ENCODE measurements at places on chromosomes 3 and 15.

DNA sequence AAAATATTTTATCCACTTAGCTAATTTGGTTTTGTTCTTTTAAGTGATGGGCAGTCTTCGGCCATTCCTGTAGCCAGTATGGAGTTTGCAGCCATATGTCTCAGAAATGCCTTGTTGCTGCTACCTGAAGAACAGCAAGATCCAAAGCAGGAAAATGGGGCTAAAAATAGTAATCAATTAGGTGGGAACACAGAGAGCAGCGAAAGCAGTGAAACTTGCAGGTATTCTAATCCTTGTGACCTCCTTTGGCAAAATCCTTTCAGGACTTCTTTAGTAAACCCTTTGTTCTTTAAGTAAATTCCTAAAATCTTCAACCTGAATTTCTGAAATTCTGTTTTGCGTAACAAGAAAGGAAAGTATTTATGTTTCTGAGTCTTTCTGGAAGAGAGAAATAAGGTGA is 49.8 kb downstream of the CNOT10 start:
- DNase-seq: no peak

GRCh38 chr15:76863123-76863522 is 42.0 kb downstream of the SCAPER start:
- no peak for DNase-seq

DNA sequence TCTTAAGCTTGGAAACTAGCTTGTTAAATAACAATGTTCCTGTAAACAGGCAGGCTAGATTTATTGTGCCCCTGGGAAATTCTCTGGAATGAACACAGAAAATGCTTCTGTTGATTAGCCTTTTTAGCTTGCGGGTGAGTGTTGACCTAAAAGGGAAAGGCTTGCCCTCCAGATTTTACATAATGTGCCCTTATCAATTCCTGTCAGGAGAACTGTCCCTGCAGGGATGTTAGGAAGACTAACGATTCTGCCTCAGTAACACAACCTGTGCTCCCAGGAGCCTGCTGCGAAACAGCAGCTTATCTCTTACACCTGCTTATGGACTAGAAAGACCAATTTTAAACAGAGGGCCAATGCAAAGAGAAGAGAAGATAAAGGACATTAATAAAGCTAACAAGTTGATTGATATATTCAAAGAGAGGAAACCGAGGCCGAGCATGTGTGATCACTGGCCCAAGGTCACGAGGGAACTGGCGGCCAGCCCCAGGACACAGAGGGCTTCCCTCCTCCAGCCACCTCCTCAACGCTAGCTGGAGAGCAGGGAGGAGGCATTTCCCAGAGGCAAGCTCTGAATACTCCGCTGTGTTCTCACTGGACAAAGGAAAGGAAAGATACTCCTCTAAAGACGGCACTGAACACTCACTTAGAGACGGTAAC is 48.4 kb upstream of the TJP1 start:
- no peak for DNase-seq

GRCh38 chr3:160368804-160369203 is 30.2 kb downstream of the IFT80 start:
- no peak for DNase-seq

GRCh38 chr3:138458774-138459499 is 24.5 kb downstream of the ESYT3 start:
- no peak for DNase-seq

DNA sequence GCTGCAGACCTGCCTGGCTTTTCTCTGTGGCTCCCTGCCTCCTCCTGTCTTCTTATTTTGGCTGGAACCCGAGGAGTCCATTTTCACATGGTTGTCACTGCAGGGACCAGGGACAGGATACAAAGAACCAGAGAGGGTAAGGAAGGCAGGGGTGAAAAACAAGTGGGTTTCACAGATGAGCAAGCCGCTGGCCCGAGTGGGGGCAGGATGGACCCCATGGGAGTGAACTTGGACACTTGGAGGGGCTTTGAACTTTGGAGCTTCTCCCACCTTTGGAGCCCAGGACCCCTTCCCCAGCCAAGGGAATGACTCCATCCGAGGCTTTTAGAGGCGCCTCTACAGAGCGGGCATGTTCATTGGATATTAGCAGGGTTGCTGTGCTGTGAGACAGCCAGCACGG is 26.9 kb upstream of the ADCY5 start:
- no peak for DNase-seq

GRCh38 chr15:63987796-63988378 is 58.4 kb downstream of the DAPK2 start:
- DNase-seq: no peak

DNA sequence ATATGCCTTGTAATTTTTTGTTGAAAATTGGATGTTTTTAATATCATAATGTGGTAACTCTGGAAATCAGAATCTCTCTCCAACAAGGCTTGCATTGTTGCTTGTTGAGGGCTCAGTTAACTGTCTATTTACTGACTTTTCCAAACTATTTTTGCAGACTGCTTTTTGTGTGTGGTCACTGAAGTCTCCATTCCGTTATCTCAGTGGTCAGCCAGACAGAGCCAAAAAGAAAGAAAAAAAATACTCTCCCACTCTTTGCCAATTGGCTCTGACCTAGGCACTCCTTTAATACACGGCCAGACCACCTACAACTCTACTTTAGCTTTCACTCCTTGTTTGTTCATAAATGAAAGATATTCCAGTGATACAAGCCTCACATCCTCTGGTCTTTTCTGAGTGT is 52.5 kb downstream of the IFT80 start:
- DNase-seq: no peak

DNA sequence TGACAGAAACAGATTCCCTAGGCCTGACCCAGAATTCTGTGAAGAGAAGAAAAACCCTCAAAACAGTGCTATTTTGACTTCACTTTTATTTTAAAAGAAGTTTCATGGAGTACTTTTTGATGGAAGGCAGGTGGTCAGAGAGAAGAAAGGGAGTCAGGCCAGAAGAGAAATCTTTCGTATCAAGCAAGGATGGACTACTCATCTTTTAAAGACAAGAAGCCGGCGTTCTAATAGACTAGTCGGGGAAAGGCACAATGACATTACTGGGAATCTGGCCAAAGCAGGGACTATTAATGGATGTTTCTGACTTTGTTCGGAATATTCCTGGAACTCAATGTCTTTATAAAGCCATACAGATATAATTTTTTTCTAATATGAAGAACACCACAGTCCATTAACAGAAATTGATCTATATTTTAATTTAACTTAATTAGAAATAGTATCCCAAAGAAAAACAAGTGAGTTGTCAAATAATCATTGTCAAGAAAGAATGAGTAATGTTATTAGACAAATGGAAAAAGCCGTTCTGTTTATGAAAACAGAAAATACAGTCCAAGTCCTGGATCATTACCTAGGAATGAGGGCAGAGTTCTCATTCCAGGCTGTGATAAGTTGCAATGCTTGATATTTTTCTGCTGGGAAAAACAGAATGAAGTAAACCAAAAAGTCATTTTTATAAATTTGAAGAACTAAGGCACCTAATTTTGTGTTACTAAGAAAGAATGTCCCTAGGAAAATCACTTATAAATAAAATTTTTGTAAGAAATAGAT is 23.7 kb upstream of the PCOLCE2 start:
- DNase-seq: no peak

DNA sequence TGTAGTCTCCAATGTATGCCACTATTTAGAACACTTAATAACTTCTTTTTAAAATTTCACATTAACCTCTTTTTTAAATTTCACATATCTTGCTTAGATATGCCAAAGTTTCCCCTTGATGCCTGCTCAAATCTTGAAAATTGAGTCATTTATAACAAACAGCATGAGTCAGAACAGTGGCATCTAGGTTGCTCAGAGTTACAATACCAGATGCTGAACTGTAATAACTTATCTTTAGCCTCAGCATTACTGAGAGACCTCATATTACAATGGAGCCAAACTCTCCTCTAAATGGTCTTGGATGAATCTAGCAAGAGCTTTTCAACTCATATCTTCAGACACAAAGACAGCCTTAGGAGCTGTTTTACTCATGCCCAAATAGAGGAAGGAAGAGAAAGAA is 439.3 kb upstream of the ARPP21 start:
- DNase-seq: no peak

DNA sequence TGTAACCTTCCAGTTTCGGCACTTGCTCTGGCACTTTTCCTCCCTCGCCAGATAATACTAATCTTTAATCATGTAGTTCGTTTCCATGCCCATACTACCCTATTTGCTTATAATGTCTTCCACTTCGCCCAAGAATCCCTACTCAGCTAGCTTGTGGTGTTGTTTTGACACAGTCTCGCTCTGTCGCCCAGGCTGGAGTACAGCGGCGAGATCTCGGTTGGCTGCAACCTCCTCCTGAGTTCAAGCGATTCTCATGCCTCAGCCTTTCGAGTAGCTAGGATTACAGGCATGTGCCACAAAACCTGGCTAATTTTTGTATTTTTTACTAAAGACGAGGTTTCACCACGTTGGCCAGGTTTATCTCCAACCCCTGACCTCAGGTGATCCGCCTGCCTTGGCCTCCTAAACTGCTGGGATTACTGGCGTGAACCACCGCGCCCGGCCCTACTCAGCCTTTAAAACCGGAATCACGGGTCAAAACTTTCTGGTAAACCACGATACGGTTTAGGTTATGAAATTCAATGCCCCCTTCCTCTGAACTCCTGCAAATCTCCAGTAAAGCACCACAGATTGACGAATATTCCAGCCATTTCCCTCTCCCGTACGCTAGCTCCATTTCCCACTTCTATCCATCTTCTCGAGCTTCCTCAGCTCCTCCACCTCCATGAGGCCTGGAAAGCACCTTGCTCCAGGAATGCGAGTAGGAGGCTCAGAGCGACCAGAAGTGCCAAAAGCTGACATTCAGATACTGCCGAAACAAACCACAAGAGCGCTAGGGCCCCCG is 878 bp upstream of the RAD51 start:
- DNase-seq: no peak

GRCh38 chr3:46908294-46908985 is 30.9 kb downstream of the PTH1R start:
- no peak for DNase-seq

DNA sequence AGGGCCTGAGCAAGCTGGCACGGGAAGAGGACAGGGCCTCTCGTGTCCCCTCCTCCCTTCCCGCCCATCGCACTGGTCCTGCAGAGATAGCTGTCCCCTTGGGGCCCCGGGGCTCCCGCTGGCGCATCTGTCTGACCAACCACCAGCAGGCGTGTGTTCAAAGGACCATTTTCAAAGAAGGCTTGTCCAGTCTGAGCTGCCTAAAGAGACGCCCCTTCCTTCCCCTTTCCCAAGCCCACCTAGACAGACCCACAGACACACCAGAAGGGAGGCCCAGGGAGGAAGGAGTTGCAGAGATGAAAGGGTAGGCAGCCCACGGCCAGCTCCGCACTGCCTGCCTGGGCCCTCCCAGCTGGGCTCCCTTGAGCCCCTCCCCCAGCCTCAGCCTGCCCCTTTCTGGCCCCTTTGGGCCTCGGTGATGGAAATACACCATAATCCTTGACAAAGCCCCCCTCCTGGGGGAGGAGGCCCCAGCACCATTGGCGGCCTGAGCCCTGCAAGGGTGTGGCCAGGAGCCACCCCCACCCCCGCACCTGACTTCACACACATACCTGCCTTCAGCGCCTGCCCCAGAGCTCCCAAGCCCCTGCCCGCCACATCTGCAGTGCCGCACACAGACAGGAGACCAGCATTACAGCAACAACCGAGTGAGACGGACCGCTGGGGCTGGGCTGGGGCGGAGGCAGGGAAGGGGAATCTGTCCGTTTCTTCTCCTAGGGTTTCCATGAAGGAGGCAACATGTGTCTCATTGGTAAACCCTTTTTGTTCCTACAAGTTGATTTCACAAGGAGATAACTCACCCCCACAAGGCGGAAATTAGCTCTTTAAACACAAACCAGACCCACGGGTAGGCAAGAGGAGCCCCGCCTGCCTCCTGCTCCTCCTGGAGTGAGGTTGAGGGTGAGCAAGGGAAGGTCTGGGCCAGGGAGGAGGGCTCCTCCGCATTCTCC is at the start of gene STRA6:
Gene STRA6 (minus strand): TSS at position 336 of the 950 bp plus-strand sequence. CDS start 520 bp downstream, outside the sequence.
- DNase-seq: no peak

GRCh38 chr3:8635631-8636030 is 9.0 kb downstream of the SSUH2 start:
- DNase-seq: no peak

DNA sequence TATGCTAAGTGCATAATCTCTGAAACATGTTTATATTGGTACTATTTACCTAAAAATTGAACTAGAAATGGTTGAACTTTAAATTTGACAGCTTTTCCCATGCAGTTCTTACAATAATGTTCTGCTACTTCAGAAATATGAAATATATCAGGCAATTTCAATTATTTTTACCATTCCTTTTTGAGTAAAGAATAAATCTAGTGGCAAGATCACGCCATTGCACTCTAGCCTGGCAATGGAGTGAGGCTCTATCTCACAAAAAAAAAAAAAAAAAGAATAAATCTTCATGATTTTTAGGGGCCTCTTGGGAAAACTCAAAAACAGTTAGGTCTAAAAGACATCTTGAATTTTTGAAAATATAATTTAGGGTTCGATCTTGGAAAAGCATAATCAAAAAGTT is 10.6 kb upstream of the DNAAF4 start:
- DNase-seq: no peak

DNA sequence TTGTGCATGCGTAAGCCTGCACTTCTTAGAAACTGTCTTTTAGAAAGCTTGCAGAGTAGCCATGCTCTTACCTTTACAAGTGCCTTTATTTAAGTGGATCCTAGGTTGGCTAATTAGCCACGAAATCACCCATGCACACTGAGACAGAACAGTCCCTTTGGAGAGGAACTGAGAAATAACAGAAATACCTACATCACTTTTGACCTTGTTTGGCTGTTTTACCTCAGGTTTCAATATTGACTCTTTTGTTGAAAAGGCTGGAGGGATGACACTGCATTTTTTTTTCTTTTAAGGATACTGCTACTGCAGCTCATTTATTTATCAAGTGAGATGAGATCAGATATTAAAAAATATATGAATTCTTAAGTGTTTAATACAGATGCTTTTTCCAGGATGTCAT is 155.6 kb upstream of the GOLIM4 start:
- DNase-seq: no peak

DNA sequence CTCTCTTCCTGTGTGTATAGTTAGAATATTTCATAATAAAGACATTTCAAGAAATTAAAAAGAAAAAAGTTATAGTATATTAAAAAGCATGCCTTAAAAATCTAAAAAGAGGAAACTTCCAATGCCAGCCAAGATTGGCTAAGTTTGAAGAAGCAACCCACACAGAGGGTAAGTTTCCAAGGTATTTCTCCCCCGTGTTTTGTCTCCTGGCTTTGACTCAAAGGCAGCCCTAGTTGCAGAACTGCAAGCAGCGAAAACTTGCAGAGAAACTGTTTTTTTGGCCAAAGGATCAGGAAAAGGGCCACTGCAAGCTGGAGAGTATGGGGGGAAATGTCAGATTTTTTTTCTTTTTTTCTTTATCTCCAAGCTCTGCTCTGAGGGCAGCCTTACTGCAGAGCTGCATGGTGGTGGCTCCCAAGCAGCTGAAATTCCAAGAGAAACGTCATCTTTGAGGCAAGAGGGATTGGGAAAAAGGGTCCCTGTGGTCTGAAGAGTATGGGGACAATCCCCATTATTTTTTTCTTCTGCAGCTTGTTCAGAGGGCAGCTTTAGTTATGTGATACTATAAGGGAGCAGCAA is 23.0 kb downstream of the HACL1 start:
- DNase-seq: no peak

- no peak for DNase-seq
Measured at GRCh38 chr15:63288778-63289378, 11.5 kb downstream of the APH1B start.

- no peak for DNase-seq
Measured at GRCh38 chr3:155549087-155549486, 195.8 kb downstream of the PLCH1 start.

- no peak for DNase-seq
Measured at GRCh38 chr15:74831813-74832495, 5.5 kb downstream of the CPLX3 start.
